ENCODE measurements at places on chromosomes 2 and 18. TPM values are rescaled to one million over a fixed set of nuclear protein-coding genes. Genes with fewer than 3 reads are reported as not detected.

Gene IHH
- total RNA-seq: not detected

Gene EGR4
- not detected for total RNA-seq

Gene PRSS56
- total RNA-seq: not detected

Gene SLC9A4
- not detected for total RNA-seq

Gene PLEKHM3
- total RNA-seq: 11.7 TPM

Gene SCN9A
- 43.0 TPM for total RNA-seq

Gene EXOC6B
- 39.7 TPM for total RNA-seq

Gene KDM3A
- total RNA-seq: 24.9 TPM

Gene IL37
- not detected for total RNA-seq
